Aortic smooth muscle cell (primary cell): ENCODE measurements at places on chromosomes 3 and 15. TPM values are rescaled to one million over a fixed set of nuclear protein-coding genes. Genes with fewer than 3 reads are reported as not detected.

The NR2E3 gene
- 0.06 and 0.13 TPM in 2 replicates for total RNA-seq

The THSD4 gene
- total RNA-seq, result 21.9 and 24.2 TPM in 2 replicates

The DUOXA2 gene
- not detected in 2 replicates for total RNA-seq

The VWA5B2 gene
- total RNA-seq, result 0.06 TPM in 1 of 2 replicates, not detected in the other

The ITIH1 gene
- 0.40 and 0.56 TPM in 2 replicates for total RNA-seq

The MYLK gene
- total RNA-seq, result 234 and 338 TPM in 2 replicates

The TGM4 gene
- total RNA-seq, result 0.13 TPM in 1 of 2 replicates, not detected in the other

The OXTR gene
- total RNA-seq, result 0.37 and 0.79 TPM in 2 replicates

The GOLGA8G gene
- not detected in 2 replicates for total RNA-seq

The PROK2 gene
- total RNA-seq, result not detected in 2 replicates

The P3H2 gene
- 1.1 and 1.7 TPM in 2 replicates for total RNA-seq

The HRH1 gene
- total RNA-seq, result 13.9 and 15.3 TPM in 2 replicates

The TM4SF4 gene
- total RNA-seq, result 1.2 TPM in 1 of 2 replicates, not detected in the other

The PLSCR5 gene
- total RNA-seq, result not detected in 2 replicates

The GOLGA8R gene
- total RNA-seq, result 3.4 and 3.6 TPM in 2 replicates

The MAP1A gene
- 35.8 and 49.3 TPM in 2 replicates for total RNA-seq

The SSUH2 gene
- not detected in 2 replicates for total RNA-seq

The FBXW12 gene
- not detected in 2 replicates for total RNA-seq

The ISLR2 gene
- total RNA-seq, result not detected in 2 replicates

The SHF gene
- total RNA-seq, result 1.2 and 1.4 TPM in 2 replicates

The STAC gene
- 16.6 and 20.1 TPM in 2 replicates for total RNA-seq

The SYNPR gene
- not detected in 2 replicates for total RNA-seq

The IVD gene
- 46.0 and 53.8 TPM in 2 replicates for total RNA-seq

The CSPG4 gene
- total RNA-seq, result 23.8 and 58.4 TPM in 2 replicates

The ITIH3 gene
- 1.1 and 2.8 TPM in 2 replicates for total RNA-seq

The PARL gene
- 39.2 and 42.8 TPM in 2 replicates for total RNA-seq

The LDHAL6B gene
- not detected in 2 replicates for total RNA-seq

The NR1I2 gene
- under 0.01 and 0.06 TPM in 2 replicates for total RNA-seq
